Activated CD8-positive, alpha-beta memory T cell treated with anti-CD3 and anti-CD28 coated beads for 4 hours (primary cell): ENCODE measurements at places on chromosomes 3 and 15.

- no peak for DNase-seq
Measured at GRCh38 chr3:1444195-1444594, 351.4 kb downstream of the CNTN6 start.

- no peak for DNase-seq
Measured at GRCh38 chr15:58268746-58269267, 130.6 kb downstream of the AQP9 start.

- DNase-seq, result no peak
Measured at GRCh38 chr3:151265866-151266265, 12.5 kb downstream of the P2RY14 start.

DNA sequence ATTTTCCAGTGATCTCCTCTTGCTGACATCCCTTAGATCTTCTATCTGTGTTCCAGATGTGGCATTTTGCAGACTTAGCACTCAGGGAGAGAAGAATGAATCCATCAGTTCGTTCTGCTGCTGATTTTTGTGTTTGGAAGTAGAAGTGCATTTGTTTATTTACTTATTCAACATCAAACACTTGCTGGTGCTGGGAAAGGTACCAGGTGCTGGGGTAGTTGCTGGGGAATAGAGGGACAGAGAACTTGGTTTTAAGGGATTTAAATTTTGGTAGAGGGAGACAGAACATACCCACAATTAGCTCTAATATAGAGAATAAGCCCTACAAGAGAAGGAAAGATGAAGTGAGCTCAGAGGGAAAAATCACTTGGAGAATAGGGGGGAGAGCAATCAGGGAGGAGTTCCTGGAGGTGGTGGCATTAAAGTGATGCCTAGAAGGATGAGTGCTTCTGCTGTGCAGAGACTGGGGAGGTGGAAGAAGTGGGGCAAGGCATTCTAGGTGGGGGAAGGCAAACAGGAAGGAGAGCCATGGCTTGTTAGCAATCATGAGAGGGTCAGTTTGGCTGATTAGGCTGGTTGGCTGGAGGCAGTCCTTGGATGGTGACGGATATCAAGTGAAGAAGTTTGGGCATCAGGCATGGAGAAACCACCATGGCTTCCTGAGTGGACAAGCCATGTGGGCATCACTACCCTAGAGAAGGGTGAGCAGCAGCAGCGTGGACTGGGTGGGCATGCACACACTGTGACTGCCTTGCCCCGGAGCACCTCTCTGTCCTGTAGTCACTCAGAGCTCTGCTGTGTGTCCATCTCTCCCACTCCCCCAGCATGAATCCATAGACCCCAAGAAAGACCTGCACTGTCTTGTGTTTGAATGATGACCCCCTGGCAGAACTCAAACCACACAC lies 197.3 kb downstream of the OPA1 start:
- DNase-seq, result no peak

GRCh38 chr3:56321892-56322291 lies 146.4 kb downstream of the ERC2 start:
- no peak for DNase-seq

- no peak for DNase-seq
Measured at GRCh38 chr15:98667521-98668179, 19.3 kb downstream of the IGF1R start.

DNA sequence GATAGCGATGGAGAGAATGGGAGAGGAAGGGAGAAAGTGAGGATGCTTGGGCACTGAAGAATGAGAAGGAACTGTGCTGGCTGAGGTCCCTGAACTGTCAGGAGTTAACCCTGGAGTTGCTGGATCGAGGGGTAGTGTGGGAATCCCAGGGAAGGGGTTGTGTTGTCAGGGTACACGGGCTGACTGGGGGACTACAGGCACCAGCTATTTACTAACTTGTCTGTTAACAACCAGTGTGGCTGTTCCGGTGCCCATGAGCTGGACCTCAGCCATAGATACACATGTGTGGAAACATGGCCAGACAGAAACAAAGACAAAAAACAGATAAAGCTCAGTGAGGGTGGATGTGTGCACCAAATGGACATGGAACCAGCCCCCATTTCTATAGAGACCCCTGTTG lies 55.1 kb downstream of the GASK1A start:
- DNase-seq, result no peak

GRCh38 chr3:67526246-67526645 lies 128.2 kb downstream of the SUCLG2 start:
- DNase-seq, result no peak

DNA sequence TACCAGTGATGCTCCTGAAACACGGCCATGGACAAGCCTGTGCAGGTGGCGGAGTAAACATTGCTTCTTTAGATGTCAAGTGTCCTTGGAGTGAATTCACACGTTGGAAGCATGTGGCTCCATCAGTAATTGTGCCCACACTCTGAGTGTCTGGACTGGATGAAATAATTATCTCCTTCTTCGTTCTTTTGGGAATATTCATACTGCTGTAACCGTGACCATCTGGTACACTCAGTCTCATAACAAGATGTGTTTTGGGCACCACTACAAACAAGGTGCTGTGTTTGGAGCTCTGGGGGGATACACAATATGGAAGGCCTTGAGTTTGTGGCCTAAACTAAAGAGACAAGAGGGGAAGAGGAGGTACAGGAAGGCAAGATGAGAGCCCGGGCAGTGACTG lies 165.6 kb downstream of the APBA2 start:
- DNase-seq, result no peak

- no peak for DNase-seq
Measured at GRCh38 chr15:38559636-38560307, 4.8 kb downstream of the RASGRP1 start.

DNA sequence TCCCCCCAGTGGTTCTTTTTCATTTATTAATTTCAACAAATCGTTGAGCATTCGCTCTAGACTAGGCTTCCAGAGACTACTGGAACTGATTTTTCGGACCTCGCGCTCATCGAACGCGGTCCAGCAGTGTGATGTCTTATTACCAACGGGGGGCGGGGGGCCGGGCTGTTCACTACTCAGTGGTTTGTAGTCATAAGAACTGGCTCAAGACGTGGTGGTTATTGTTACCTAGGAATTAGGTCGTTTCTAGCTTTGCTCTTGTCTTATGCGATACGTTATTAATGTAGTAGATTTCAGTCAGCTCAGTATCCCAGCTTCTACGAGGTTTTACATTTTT lies 858 bp downstream of the RBM5 start:
- no peak for DNase-seq

DNA sequence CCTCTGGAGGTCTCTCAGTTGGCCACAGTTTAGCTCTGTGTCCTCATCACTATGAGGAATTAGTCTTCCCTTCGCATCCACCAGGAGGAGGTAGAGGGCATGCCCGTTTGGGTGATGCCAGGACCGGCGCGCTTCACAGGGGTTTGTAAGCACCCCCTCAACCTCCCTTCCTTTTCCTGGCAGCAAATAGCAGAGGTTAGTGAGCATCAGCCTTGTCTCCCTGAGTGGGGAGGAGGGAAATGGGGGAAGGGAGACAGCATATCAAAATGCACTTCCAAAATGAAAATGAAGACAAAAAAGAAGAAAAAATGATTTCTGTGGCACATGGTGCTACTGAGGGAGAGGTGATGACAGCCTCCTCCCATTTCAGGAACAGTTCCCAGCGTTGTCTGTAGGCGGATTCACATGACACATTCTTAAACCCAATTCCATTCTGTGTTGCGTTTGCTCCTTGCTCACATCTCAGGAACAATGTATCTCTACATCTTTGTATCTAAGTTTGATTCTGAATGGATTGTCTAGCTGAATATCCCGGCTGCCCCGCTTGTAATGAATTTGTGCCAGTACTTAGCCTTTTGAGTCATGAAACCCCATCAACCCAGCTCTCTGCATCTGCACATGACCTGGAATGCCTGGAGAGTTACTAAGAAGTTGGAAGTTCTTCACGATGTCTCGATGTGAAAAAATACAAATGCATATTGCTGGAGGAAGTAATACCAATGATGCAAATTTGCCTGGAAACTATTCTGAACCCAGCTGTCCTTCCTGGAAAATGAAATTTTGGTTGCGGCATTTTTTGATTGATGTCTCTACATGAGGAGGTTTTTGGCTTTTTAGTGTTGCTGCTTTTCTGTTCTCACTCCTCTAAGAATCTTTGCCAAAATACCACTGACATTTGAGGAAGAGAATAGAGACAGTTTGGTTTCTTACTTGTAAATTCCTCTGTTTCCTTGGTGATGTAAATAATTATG lies 45.2 kb downstream of the TYRO3 start:
- peak; percentile 31 for DNase-seq

GRCh38 chr3:79477242-79477641 lies 290.6 kb downstream of the ROBO1 start:
- DNase-seq, result no peak

- DNase-seq, result no peak
Measured at GRCh38 chr3:25481386-25481785, 53.3 kb downstream of the RARB start.

- DNase-seq, result no peak
Measured at GRCh38 chr3:24067483-24067882, 122.4 kb downstream of the NR1D2 start.

- no peak for DNase-seq
Measured at GRCh38 chr3:45832699-45833098, 9.2 kb downstream of the LZTFL1 start.

DNA sequence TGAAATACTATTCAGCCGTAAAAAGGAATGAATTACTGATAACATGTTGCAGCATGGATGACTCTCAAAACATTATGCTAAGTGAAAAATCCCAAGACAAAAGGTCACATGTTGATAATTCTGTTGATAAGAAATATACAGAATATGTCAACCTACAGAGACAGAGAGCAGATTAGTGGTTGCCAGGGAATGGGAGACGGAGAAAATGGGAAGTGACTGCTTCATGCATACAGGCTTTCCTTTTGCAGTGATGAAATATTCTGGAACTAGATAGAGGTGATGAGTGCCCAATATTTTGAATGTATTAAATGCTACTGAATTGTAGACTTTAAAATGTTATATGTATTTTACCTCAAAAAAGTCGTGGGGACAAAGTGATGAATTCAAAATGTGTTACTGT lies 56.2 kb downstream of the ABHD2 start:
- no peak for DNase-seq

- DNase-seq, result peak; percentile 43
Measured at GRCh38 chr3:16309558-16309957, 44.5 kb downstream of the OXNAD1 start.

DNA sequence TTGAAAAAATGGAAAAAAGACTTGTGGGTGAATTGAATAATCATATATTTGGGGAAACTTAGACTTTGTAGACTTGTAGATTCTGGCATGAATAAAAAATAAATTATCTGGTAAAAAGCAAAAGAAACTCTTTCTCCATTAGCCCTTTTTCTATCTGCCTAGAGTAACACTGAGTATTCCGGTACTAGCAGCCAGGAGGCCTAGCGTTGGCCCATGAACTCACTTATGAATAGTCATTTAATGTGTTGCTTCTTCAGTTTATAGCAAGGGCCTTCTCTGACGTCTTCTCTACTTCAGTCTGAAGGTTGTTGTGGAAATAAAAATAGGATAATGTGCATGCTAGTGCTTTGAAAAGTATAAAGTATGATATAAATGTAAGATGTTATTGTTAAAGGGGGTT lies 851.2 kb upstream of the NR2F2 start:
- DNase-seq, result no peak

DNA sequence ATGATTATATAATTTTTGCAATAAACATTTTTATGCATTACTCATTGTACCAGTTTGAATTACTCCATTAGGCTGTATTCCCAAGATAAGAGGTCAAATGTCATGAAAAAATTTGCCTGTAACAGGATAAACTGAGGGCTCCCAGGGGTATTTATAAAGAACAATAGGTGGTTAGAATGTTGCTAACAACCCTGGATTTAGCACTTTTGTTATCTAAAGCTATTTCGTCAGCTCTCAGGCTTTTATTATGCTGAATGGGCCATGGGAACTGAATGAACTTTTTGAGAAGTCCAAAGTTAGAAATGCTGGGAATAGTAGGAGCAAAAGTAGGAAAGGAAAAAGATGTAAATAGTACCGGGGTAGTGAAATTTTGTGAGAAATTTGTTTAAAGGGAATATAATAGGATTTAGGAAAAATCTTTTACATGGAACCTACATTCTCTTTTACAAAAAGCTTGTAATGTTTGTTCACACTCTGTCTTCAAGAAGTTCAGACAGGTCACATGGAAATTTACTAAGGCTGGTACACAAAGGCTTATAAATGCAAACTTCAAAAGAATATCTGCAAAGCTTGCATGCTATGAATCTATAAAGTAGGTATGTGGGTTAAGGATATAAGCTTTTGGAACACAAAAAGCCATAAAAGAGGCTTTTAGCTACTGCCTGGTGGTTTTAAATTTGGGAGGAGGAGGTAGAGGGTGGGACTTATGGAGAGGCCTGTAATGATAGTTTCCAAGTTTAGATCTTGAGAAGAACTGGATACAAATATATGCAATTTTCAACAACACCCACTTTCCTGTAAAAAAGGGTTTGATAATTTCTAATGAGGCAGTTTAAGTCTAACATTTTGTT lies 445.8 kb upstream of the NAALADL2 start:
- DNase-seq, result no peak

GRCh38 chr15:51071578-51071977 lies 23.1 kb downstream of the TNFAIP8L3 start:
- DNase-seq, result no peak

DNA sequence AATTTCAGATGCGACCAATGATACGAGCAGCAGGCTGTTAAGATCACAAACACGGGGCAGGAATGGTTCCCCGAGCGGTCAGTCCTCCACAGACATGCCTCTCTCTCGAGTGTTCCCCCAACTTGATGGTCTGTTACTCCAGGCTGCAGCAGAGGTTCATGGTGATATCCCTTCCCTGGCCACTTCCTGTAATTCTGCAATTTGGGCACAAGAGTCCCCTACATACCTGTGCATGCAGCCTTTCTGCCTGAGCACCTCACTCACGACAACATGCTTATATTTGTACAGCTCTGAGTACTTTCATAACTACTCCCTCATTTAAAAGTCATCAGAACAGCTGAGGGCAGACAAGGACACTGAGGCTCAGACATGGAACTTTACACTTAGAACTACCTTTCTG lies 408.1 kb upstream of the NR2F2 start:
- DNase-seq, result no peak

GRCh38 chr15:99477791-99478471 lies 87.9 kb upstream of the MEF2A start:
- DNase-seq, result no peak

- DNase-seq, result no peak
Measured at GRCh38 chr3:171101982-171102641, 75.6 kb upstream of the SLC2A2 start.

DNA sequence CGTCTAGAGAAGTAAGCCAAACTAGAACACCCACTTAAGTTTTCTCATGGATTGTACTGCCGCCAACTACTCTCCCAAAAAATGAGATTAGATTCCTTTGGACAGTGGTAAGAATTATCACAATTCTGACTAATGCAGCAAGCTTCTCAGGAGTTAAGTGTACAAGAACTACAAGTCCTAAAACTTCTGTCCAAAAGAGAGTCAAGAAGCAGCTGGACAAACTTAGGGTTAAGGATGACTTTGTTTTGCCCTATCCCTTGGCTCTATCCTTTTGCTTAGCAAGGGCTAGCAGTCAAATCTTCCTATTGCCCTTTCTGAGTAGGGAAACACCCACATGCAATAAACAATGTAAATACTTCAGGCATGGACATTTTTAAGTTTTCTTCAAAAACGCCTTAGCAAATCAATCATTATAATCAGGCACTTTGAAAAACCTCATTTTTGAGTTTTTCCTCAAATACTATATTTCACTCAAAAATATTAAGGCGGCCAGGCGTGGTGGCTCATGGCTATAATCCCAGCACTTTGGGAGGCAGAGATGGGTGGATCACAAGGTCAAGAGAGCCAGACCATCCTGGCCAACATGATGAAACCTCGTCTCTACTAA lies 19.5 kb downstream of the RAF1 start:
- no peak for DNase-seq
